ENCODE measurements at places on chromosomes 11 and 22.

GRCh38 chr22:32803020-32803737 is 1.7 kb downstream of the TIMP3 start:
- no peak for DNase-seq

DNA sequence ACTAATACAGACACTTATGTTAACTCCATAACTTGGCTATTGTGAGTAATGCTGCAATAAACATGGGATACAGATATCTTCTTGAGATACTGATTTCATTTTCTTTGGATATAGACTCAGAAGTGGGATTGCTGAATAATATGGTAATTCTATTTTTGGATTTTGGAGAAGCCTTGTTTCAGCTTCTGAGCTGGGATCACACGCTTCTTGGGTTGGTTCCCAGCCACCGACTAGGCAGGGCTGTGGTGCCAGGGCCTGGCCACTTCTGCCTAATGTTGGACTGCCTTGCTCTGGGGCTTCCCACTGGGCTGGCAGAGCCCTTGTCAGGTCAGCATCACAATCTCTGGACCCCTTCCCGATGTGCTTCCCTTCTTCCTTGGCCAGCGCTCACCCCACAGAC is 14.0 kb upstream of the MCHR1 start:
- DNase-seq = no peak

GRCh38 chr11:130638033-130638432 is 189.6 kb downstream of the ADAMTS15 start:
- DNase-seq = no peak

GRCh38 chr22:43824724-43825420 is 12.8 kb upstream of the EFCAB6 start:
- no peak for DNase-seq

- DNase-seq = no peak
Measured at GRCh38 chr11:10204021-10204420, 90.0 kb downstream of the SBF2 start.

DNA sequence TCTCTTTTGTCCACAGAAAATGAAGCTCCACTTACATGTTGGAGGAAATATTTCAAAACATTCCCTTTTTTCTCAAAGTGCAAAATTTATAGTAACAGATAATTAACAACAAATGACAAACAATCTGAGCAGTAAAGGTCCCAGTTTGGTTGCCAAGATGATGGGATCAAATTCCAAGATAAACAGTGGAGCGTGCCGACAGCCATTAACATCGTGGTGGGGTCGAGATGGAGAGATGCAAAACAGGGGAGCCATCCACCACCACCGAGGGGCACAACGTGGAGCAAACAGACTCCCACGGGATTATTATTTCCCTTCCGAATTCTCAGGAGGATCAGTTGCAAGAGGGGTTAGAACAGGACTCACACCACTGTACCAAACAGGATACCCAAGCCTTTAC is 17.2 kb downstream of the MPPED2 start:
- no peak for DNase-seq

- DNase-seq = no peak
Measured at GRCh38 chr11:47375020-47375419, 3.3 kb downstream of the SPI1 start.

- DNase-seq = no peak
Measured at GRCh38 chr11:126423743-126424142, 68.3 kb downstream of the ST3GAL4 start.

DNA sequence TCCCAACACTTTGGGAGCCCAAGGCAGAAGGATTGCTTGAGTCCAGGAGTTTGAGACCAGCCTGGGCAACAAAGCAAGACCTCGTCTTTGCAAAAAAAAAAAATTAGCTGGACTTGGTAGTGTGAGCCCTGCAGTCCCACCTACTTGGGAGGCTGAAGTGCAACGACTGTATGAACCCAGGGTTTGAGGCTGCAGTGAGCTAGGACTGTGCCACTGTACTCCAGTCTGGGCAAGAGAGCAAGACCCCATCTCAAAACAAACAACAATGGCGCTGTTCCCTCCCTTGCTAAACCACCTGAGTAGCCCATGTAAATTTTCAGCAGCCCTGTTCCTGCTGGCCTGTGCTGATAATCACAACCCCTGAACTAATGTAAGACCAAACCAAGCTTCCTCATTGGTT is 3.1 kb downstream of the LAMTOR1 start:
- no peak for DNase-seq

DNA sequence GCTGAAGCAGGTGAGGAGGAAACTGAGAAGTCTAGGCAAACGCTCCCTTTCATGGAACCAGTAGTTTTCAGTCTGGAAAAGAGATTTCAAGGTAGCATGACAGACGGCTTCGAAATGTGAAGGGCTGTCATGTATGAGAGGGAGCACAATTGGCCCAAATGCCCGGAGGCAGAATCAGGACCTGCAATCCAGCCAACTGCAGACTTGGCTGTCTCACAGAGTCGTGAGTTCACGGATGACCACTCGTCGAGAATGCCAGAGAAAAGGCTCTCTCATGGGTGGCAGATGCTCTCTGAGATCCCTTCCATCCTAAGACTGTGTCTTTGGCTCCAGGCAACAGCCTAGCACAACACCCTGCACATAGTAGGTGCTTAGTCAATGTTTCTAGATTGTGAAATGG is 134.8 kb downstream of the DSCAML1 start:
- DNase-seq = no peak

DNA sequence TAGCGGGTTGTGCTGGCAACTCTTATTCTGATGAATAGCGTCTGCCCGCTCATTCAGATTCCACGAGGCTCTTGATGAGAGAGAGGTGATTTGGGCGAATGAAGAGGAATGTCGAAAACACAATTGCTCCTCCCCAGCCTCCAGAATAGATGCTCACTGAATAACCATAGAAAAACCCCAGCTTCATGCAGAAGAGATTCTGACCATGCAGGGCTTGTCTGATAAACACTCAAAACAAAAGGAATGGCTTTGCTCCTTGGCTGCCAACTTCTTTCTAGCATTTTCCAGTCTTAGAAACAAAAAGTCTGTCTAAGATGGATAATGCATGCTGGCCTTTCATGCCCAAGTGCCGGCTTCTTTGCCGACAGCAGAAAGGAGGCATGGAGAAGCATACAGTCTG is 569.5 kb downstream of the MN1 start:
- no peak for DNase-seq

DNA sequence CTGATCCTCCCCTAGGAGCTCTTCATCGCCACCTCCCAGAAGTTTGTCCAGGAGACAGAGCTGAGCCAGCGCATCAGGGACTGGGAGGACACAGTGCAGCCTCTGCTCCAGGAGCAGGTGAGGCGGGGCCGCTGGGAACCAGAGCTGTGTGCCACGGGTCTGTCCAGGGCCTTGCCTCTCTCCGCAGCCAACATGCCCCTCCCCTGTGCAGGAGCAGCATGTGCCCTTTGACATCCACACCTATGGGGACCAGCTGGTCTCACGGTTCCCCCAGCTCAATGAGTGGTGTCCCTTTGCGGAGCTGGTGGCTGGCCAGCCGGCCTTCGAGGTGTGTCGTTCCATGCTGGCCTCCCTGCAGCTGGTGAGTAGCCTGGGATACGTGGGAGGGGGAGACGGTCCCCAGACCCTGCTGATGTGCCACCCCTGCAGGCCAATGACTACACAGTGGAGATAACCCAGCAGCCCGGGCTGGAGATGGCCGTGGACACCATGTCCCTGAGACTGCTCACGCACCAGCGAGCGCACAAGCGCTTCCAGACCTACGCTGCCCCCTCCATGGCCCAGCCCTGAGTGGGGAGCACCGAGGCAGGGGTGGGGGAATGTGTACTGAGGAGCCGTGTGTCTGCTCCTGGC is 2.5 kb downstream of the SCO2 start:
- DNase-seq = no peak

GRCh38 chr11:92276773-92277172 is 52.2 kb downstream of the FAT3 start:
- no peak for DNase-seq

- DNase-seq = no peak
Measured at GRCh38 chr11:87447606-87448005, 409.9 kb downstream of the TMEM135 start.

DNA sequence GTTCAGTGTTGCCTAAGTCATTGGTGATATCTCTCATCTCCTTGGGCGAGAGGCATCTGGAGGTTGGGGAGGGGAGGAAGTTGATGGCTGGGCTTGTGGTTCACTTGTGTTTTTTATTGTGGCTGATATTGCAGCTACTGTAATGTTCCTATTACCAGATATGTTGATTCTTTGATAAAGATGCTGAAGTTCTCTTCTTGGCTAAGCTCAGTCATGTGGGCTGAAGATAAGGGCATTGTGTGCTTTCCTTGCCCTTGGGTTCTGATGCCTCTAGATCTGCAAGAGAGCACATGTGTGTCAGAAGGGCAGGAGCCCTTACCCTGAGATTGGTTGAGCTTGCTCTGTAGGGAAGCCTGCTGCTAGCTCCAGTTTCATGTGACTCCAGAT is 12.0 kb downstream of the STX3 start:
- DNase-seq = no peak

GRCh38 chr22:34070531-34070930 is 150.3 kb upstream of the LARGE1 start:
- no peak for DNase-seq

DNA sequence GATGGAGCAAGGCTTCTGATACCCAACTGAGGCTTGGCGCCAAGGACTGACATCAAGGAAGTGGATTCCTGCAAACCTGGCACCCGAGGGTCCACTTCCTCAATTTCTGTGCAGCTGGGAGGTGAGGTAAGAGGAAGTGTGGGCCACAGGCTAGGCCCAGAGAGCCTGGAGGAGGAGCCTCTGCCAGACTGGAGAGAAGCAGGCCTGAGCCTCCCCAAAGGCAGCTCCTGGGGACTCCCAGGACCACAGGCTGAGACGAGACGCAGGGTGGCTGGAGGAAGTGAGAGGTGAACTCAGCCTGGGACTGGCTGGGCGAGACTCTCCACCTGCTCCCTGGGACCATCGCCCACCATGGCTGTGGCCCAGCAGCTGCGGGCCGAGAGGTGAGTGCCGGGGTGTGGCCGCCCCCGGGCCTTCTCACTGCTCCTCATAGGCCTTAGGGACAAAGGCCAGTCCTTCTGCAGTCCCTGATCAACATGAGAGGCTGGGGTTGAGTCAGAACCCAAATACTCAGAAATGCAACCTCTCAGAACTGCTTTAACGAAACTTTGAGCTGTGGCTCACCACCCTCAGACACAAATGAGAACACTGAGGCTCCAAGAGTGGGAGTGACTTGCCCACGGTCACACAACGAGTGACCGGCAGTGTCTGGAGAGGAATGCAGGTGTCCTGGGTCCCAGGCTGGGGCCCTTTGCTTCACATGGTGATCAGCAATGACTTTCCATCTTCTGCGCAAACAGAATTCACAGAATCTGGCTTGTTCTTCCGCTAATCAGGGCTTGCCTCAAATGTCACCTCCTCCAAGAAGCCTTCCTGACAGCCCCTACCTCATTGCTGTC is at the start of gene NCF4:
Gene NCF4, plus strand, starts transcription at position 186 of the 839 bp plus-strand sequence. Its CDS starts 166 bp downstream, at position 352.
- DNase-seq = no peak

GRCh38 chr22:35498026-35498800 is 42.4 kb upstream of the RASD2 start:
- DNase-seq = no peak

DNA sequence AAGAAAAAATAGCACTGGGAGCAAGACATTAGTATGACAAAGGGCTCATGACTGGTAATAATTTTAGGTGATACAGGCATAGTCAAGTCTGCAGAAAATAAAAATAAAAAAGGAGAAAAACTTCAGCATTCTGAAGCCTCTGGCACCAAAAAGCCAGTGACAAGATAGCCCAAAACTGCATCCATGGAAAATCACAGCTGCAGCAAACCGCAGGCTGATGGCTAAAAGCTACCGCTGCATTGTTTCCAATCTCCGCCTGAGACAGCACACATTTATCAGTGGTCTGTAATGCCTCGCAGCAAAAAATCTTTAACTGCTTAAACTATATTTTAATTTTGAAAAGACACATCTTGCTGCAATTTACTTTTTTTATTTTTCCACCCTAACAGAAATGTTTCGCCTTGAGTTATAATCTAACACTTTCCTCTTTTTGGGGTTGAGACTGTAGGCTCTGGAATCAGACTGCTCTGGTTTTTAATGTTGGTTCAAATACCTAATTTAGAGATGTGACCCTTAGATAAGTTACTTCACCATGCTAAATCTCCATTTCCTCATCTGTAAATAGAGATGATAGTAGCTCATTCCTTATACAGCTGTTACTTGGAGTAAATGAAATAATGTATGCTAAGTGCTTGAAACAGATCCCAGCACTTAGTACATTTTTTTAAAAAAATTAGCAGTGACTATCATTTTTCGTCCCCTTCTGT is 42.0 kb upstream of the FIBIN start:
- DNase-seq = no peak

DNA sequence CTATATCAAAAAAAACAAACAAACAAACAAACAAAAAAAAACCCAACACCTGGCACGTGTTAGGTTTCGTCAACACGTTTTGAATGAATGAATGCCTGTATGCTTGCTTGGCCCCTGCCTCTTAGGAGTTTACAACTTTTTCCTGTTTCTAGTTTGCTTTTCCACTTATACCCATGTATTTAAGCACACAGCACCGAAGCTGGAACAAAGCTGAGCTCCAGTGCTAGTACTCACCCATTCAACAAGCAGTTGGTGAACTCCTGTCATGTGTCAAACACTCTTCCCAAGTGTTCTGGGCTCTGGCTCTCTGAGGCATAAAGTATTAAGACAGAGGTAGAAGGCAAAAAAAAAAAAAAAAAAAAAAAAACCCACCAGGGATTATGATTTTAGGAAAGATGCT is 599.3 kb downstream of the BUD13 start:
- no peak for DNase-seq

GRCh38 chr22:37802310-37803194 is 5.2 kb upstream of the GCAT start:
- no peak for DNase-seq

- no peak for DNase-seq
Measured at GRCh38 chr11:9888938-9889337, 225.1 kb downstream of the SWAP70 start.

DNA sequence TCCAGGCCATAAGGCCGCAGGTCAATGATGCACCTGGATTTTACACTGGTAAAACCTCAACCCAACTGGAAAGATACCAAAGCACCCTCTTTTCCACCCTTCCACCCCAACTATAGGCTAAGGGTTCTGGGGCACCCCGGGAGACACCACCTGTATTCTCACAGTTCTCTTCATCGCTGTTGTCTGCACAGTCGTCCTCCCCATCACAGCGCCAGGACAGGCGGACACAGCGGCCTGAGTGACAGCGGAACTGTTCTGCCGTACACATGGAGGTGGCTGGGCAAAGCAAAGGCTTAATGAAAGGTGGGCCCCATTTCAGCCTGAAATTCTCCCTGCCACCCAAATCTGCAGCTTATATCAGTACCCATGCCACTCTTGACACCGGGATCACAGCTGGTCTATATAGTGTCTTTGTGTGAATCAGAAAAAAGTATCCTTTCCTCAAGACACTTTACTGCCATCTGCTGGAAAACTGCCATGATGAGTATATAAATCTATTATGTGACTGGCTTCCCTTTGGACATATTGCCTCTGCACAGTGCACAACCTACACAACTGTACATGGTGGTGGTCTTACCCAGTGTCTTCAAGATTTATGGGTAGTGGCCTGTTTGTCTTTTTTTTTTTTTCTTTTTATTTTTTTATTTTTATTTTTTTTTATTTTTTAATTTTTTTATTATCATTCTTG is 21.5 kb downstream of the LRP4 start:
- DNase-seq = no peak

Data from SJSA1 (cell line).